ENCODE measurements at places on chromosomes 6 and 20.

GRCh38 chr6:74731931-74732330 lies 473.9 kb downstream of the COL12A1 start:
- DNase-seq = no peak

- no peak for DNase-seq
These were observed 193.7 kb downstream of the GPX5 start for GRCh38 chr6:28719275-28719940.

DNA sequence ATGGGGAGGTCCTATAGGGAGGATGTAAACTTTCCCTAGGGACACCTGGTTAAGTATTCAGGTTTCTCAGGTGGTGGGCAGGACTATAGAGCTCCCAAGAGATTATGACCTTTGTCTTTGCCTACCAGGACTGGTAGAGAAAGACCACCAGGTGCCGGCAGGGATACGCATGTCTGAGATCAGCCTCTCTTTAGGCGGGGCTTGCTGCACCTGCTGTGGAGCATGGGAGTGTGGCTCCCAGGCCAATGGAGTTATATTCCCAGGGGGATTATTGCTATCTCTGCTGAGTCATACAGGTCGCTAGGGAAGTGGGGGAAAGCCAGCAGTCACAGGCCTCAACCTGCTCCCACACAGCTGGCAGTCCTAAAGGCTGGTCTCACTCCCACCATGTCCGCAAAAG lies 280.5 kb upstream of the MMS22L start:
- DNase-seq = no peak

GRCh38 chr6:31267651-31268368 lies 4.1 kb downstream of the HLA-C start:
- no peak for DNase-seq

GRCh38 chr20:56710125-56710524 lies 81.0 kb downstream of the TFAP2C start:
- no peak for DNase-seq

GRCh38 chr6:154123155-154123956 lies 84.3 kb downstream of the OPRM1 start:
- DNase-seq = no peak

DNA sequence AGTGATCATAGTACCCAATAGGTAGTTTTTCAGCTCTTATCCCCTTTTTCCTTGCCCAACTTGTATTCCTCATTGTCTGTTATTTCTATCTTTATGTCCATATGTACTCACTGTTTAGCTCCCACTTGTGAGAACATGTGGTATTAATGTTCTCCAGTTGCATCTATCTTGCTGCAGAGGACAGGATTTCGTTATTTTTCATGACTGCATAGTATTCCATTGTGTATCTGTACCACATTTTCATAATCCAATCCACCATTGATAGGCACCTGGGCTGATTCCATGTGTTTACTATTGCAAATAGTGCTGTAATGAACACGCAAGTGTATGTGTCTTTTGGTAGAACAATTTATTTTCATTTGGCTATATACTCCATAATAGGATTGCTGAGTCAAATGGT lies 819.5 kb upstream of the ADGRB3 start:
- DNase-seq = no peak

- no peak for DNase-seq
These were observed 387.8 kb downstream of the CD83 start for GRCh38 chr6:14505401-14505800.

- no peak for DNase-seq
These were observed 82.8 kb downstream of the TCP11 start for GRCh38 chr6:35058358-35058675.

GRCh38 chr20:31595654-31596411 lies 9.3 kb upstream of the ID1 start:
- no peak for DNase-seq

DNA sequence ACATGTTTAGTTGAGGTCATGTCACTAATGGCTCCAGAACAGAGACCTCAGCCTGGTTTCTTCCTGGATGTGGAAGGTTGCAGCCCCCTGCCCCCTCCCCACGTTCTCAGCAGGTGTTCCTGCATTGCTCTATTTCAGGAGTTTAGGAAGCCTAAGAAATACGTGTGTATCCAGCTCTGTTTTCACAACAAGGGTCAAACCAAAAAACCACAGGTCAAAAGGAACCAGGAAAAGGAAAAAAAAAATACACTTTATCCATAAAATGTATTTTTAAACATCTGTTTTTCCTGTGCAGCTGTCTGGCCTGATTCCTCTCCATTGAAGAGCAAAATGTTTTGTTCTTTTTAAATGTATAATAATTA lies 107.9 kb upstream of the PLEKHG1 start:
- no peak for DNase-seq

DNA sequence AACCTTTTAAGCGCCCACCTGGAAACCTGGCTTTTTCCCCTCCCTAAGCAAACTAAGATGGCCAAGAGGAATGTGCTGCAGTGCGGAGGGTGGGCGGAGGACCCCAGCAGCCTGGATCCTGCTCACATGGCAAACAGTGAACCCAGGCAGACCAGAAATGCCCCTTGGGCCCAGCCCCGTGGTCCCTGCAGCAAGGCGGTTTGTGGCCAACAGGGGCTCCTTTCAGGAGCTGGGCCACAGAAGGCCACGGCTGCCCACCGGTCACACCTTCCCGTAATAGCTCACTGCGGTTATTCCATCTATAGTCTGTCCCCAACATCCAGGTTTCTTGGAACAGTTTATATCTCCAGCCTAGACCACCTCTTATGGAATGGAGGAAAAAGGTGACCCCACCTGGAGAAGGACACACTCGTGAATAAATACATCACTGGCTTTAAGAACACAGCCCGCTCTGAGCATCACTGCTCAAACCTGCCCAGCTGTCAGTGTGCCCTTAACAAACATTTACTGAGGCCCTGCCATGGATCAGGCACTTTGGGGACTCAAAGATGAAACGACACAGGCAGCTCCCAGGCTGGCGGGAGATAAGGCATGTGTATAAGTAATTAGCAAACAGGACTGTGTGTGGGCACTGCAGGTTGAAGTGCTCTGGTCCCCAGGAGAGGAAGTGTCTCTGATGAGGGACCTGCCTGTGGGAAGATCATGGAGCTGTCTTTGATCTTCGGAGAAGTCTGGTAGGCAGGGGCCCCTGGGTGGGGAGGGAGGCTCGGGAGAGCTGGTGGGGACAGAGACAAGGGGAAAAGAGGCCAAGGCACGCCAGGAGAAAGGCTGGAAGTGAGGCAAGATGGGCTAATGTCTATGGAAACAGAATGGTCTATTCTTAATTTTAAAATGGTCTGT lies 3.2 kb upstream of the TUBB1 start:
- no peak for DNase-seq

DNA sequence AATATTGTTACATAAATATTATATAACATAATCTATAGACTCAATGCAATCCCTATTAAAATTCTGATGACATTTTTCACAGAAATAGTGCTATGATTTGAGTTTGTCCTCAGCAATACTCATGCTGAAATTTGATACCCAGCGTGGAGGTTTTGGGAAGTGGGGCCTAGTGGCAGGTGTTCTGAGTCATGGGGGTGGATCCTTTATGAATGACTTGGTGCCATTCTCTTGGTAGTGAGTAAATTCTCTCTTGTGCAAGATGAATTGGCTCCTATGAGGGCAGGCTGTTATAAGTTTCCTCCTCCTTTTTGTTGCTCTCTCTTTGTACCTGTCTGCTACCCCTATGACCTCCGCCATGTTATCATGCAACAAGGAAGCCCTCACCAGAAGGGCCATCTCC lies 65.8 kb downstream of the SHPRH start:
- no peak for DNase-seq

DNA sequence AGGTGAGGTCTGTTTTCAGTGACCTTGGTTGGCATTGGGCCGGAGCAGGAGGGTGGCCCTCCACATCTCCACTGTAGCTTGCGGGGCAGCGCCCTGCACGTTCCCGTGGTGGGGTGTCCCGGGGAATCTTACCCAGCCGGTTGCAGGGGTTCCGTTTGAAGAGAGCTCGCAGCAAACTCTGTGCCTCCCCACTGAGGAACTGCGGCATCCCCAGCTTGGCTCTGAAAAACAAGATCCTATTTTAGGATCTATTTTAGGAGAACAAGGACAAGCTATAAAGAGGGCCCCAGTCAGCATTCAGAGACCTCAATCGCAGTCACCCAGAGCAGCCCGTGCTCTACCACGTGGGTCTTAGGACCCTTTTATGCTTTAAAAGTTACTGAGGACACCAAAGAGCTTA lies 97.8 kb downstream of the RAMACL start:
- DNase-seq = no peak

DNA sequence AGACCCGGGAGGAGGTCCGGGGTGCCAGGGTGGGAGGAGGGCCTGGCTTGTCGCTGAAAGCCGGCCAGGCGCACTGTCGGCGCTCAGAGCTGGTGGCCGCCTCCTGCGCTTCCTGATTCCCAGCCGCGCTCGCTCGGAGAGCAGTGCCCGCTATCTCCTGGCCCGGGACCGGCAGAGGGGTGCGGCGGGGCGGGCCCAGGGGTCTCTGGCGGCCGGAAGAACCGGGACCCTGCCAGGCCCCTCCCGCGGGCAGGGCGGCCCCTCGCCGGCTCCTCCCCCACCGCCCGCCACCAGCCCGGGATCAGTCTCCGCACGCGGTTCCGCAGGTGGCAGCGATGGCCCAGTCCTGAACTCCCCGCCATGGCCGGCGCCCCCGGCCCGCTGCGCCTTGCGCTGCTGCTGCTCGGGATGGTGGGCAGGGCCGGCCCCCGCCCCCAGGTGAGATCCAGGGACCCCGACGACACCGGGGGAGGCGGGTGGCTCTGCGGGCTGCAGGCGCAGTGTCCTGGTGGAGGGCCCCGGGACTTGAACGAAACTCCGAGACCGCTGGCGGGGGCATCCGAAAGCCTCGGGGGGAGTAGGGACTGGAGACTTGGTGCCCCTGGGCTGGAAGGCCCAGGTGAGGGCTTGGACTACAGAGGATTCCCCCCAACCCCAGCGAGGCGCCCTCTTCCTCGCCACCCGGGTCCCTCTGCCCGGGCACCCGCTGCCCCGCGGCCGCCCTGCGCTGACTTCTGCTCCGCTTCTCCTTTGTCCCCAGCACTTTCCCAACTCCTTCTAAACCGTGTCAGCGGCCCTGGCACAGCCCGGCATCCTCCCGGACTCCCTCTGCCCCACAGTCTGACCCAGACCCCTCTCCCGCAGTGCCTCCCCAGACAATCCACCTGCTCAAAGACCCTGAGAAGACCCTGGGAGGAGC lies at the start of gene GLP1R:
GLP1R (plus strand) TSS at position 301 of the 919 bp plus-strand sequence; CDS start at position 361, 60 bp downstream.
- DNase-seq = no peak

All from iPS DF 6.9 (cell line).